ENCODE measurements at places on chromosomes 3 and 15.

DNA sequence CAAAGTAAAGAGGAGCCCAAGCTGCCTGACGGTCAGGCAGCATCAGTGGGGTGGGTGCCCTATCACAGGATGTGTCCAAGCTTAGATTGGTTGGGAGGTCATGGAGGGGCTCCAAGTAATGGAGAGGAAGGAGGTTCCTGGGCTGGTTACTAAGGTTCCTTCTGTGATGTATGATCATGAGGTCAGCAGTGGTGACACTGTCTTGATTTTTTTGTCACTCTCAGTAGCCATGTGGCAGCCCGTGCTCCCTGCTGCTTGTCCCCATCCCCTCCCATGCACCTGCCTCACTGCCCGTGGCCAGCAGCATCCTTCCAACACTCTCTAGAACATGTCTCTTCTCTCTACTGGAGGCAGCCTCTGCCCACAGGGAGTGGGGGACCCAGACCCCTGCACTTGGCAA, 261.7 kb downstream of the TLE3 start:
- no peak for DNase-seq

- DNase-seq, result no peak
Measured at GRCh38 chr3:47577583-47578118, 1.0 kb downstream of the CSPG5 start.

- DNase-seq, result no peak
Measured at GRCh38 chr3:108406063-108406660, 104.2 kb downstream of the MYH15 start.

DNA sequence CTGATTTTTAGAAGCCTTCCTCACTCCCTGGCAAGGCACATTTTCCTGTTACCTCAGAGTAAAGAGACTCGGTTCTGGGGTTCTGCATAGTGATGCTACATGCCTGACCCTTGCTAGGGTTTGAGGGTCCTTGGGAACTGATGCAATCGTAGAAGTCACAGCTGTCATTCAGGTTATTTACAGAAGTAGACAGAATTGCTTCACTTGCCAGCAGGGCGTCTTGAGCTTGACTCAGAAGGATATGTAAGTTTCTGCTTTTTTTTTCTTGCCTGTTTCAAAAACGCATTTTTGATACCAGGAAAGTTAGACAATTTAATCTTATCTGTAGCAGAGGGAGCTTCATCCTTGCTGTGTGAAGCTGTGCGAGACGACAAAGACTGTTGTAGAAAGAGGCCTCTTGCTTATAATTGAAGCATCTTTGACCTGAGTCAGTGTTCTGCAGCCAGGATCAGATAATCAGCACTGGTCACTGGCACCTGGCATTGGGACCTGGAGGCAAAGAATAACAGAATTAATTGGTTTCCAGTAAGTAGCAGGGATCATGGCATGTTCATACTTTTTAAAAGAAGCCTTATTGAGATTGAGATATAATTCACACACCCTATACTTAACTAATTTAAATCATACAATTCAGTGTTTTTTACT, 24.8 kb downstream of the CACNA1D start:
- DNase-seq, result no peak

- no peak for DNase-seq
Measured at GRCh38 chr3:115961380-115961779, 338.1 kb downstream of the GAP43 start.

- no peak for DNase-seq
Measured at GRCh38 chr15:51046799-51047449, 47.8 kb downstream of the TNFAIP8L3 start.

- DNase-seq, result no peak
Measured at GRCh38 chr15:50112488-50113186, 6.4 kb downstream of the ATP8B4 start.

DNA sequence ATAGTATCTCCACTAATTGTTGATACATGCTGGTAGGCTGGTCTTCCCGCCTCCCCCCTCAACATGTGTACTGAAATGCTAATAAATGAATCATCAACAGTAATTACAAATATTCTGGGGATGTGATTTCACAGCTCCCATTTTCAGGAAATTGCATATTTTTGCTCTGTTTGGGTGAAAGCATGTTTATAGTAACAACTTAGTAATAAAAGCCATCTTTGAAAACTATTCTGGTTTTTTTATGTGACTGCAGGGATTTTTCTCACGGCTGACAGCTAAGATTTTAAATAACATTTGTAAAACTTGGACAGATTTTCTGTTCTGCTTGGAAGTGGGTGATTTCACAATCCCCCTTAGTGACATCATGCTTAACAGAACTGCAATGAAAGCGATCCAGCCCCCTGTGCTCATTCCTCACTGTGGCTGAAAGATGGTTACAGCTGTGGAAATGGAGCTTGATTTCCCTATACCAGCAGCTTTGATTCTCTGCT, 25.6 kb upstream of the FAM174B start:
- DNase-seq, result no peak

DNA sequence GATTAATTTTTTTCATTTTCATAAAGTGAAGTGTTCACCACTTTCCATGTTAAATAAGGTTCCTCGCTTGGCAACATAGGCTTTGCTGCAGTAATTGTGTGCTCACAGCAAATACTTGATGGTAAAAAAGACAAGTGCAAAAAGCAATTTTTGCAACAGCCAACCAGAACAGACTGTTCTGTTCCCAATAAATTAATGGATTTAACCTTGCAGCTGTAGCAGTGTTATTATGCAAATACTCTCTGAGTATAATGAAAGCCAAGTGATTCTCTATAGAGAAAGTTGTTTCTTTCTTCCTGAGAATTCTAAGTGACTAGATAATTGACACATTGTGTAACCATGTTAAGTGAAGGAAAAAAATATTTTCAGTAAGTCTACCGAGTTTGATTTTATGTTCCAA, 183.7 kb upstream of the NAALADL2 start:
- DNase-seq, result no peak

DNA sequence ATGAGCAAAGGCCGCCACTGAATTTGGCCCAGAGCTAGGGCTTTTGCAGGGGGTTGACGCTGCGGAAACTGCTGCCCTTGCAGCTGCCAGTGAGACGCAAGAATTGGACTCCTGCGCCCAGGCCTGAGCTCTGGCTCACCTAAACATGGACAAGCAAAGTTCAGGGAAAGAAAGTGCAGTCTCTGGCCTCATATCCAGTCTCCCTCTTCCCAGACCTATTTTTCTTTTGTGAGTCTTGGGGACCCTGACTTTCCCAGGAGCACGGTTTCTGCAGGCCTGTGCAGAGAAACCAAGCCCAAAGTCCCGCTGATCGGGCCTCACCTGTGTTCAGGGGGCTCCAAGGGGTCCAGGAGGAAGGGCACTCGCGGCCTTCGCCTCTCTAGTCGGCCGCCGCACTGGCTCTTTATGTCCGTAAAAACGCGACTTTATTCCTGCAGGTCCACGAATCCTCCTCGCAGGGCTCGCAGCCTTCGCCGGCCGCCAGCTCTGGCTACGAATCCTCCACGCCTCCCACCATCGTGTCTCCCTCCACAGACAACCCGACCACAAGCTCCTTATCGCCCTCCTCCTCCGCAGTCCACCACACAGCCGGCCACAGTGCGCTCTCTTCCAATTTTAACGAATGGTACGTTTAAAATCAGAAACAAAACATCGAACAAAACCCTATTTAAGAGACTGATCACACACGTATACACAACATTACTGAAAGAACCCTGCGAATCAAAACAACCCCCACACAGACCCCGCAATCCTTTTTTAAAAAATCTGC, 3.9 kb downstream of the ZIC1 start:
- no peak for DNase-seq

GRCh38 chr3:179236669-179237301, 14.1 kb downstream of the KCNMB3 start:
- no peak for DNase-seq

DNA sequence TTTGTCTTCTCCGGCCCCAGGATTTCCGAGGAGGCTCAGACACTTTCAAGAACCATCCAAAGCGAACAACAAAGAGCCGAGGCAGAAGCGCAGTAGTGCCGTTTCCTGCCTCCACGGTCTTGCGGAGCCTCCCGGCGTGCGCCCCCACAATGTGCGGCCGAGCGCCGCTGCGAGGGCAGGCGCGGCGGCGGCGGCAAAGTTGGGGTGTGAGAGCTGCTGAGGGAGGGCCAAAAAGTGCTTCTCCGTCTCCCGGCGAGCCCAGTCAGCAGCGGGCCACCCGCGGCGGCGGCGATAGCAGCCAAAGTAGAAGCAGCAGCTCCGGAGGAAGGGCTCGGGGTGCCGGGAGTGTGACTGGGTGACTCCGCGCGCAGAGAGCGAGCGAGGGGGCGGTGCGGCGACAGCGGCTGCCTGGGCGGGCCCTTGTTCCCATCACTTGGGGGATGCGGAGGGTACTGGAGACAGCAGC, 749.1 kb downstream of the ROBO1 start:
- DNase-seq, result no peak
